Large intestine (tissue), 12 donors: ENCODE measurements at places on chromosomes 6 and 20. TPM values are rescaled to one million over a fixed set of nuclear protein-coding genes. Genes with fewer than 3 reads are reported as not detected.

GRCh38 chr20:23097636-23098580, 11.8 kb upstream of the CD93 start:
- H3K27ac ChIP-seq, result no peak overlapping the region
- H3K4me1 ChIP-seq, result no peaks in the 10 kb centered on the region
- H3K27me3 ChIP-seq, result peaks cover 6% of the 10 kb centered on the region
- H3K4me3 ChIP-seq, result no peak overlapping the region
- no peak for DNase-seq

DNA sequence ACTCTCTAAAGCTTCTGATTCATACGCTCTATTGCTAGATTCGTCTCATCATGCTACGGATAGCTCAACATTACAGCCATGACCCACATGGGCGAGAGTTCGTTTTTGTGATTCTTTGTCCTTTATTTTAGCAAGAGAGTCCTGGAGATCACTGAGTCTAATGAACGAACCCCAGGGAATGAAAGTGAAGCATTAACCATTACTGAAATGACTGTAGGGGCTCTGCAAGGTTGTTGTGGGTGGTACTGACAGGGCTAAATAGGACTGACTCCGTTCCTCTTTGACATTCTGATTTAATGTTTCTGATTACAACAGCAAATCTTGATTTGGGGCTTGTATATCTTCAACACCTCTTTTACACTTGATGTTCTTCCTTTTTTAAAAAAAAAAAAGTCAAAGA, 13.7 kb upstream of the RTF2 start:
- no peak overlapping the region for H3K27ac ChIP-seq
- no peaks in the 10 kb centered on the region for H3K4me1 ChIP-seq
- H3K27me3 ChIP-seq, result peaks cover 5% of the 10 kb centered on the region
- H3K4me3 ChIP-seq, result no peak overlapping the region
- H3K36me3 ChIP-seq, result no peaks in the 10 kb centered on the region

DNA sequence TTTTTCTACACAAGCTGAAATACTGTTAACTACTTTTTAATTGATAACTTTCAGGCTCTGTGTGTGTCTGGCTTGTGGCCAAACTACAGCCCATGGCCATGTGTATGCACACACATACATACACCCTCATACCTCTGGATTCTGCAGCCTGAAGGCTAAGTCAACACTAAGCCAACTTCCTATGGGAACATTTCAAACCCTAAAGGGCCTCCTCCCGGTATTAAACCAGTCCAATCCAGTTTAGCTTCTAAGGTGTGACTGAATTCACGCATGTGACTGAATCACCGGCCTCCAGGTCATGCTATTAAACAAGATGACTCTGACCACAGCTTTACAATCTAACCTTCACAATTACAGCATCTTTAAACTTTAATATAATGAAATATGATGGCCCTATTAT, 20.7 kb upstream of the DST start:
- DNase-seq, result peak; percentile 58
- H3K36me3 ChIP-seq, result peaks cover 6% of the 10 kb centered on the region
- no peak overlapping the region for H3K4me3 ChIP-seq
- H3K4me1 ChIP-seq, result peaks cover 21% of the 10 kb centered on the region
- peak overlapping the region; percentile 52 for H3K27ac ChIP-seq

DNA sequence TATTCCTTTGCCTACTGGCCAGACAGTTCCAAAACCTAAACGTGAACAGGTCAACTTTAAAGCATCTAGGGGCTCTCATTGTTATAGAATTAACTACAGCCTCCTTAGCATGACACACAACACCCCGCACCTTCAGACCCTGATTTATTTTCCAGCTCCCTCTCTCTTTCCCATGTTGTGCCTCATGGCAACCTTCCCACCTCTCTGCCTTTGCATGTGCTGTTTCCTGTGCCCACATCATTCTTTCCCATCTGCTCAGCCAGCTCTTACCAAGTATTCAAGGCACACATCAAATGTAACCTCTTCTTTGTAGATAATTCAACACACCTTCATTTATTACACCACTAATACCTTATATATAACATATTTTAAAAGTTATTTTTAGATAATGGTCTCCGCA, 291.0 kb downstream of the COL12A1 start:
- H3K4me3 ChIP-seq, result no peak overlapping the region
- no peak overlapping the region for H3K27ac ChIP-seq
- H3K36me3 ChIP-seq, result no peaks in the 10 kb centered on the region
- no peaks in the 10 kb centered on the region for H3K27me3 ChIP-seq
- no peak for DNase-seq
- H3K4me1 ChIP-seq, result no peaks in the 10 kb centered on the region

DNA sequence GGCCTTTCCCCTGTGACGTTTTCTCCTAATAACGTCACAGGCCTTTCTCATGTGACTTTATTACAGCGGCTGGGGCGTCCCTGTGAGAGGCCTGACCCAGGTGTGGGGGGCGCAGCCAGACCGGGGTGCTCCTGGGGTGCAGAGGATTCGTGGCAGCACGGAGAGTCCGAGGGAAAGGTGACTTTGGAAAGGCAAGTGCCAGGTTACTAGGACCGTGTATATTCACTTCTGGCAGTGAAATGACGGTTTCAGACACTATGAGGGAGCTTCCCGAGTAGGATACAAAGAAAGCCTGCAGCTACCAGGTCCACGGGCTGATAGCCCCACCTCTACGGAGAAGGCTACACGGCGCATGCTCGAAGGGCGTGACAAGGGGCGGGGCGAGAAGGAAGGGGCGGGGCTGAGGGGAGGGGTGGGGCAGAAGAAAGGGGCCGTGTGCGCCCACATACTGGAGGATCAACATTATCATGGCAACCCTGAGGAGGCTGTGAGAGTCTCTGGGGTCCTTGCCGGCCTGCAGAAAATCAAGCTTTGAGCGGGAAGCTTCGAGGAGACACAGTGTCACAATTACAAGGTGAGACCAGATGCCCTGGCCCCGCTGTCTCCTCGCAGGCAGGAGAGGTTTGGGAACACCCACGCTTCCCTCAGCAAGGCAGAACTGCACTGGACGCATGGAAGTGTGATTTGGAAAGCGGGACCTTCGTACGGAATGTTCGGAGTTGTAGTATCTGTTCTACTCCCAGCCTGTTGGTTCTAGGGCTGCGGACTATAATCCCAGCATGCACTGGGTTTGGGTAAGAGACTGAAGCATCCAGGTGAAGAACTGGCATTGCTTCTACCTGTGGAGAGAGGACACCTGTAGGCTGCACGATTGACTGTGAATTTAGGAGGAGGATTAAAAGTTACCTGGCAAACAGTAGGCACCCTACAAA, 54.4 kb upstream of the ZNF337 start:
- no peaks in the 10 kb centered on the region for H3K36me3 ChIP-seq
- peak; percentile 43 for DNase-seq
- H3K27ac ChIP-seq, result peak overlapping the region; percentile 63

DNA sequence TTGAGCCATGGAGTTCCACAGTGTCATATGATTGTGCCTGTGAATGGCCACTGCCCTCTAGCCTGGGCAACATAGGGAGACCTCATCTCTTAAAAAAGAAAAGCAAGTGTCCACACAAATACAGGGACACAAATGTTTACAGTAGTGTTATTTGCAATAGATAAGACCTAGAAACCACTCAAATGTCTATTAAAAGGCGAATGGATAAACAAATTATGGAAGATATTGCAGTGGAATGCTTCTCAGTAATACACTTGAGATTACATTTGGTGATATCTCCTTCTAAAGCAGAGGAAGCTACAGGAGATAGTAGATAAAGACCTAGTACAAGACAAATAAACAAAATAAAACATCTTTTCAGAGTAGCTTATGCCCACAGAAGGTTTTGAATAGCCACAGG, 44.6 kb upstream of the ASCC3 start:
- no peaks in the 10 kb centered on the region for H3K36me3 ChIP-seq
- no peak overlapping the region for H3K27ac ChIP-seq
- no peak for DNase-seq
- no peak overlapping the region for H3K4me3 ChIP-seq

GRCh38 chr20:35473684-35474083, 18.3 kb downstream of the CEP250 start:
- H3K4me3 ChIP-seq, result no peak overlapping the region
- peaks cover 68% of the 10 kb centered on the region for H3K36me3 ChIP-seq
- DNase-seq, result peak; percentile 26
- H3K27ac ChIP-seq, result peak overlapping the region; percentile 60
- H3K27me3 ChIP-seq, result no peaks in the 10 kb centered on the region

GRCh38 chr6:78340755-78341154, 526.6 kb upstream of the IRAK1BP1 start:
- H3K27me3 ChIP-seq, result no peaks in the 10 kb centered on the region
- no peaks in the 10 kb centered on the region for H3K36me3 ChIP-seq
- H3K4me1 ChIP-seq, result no peaks in the 10 kb centered on the region
- no peak for DNase-seq

DNA sequence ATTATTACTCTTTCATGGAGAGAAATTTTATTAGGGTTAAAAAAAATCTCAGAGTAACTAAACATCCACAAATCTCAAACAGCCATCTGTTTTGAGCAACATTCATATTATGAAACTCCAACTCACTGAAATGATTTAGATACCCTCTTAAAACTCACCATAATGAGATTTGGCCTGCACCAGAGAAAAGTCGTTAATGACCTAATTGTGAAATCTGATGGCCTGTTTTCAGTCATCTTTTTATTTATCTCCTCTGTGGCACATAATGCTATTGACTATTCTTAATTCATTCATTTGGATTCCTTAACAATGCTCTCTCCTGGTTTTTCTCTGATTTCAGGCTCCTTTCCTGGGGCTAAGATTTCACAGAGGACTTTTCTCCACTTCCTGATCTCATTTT, 192.7 kb downstream of the RNF144B start:
- no peaks in the 10 kb centered on the region for H3K36me3 ChIP-seq
- no peak overlapping the region for H3K27ac ChIP-seq
- no peaks in the 10 kb centered on the region for H3K27me3 ChIP-seq
- no peak overlapping the region for H3K4me3 ChIP-seq

GRCh38 chr6:18107061-18107460, 15.4 kb downstream of the NHLRC1 start:
- no peak for DNase-seq
- no peaks in the 10 kb centered on the region for H3K27me3 ChIP-seq
- no peaks in the 10 kb centered on the region for H3K36me3 ChIP-seq

DNA sequence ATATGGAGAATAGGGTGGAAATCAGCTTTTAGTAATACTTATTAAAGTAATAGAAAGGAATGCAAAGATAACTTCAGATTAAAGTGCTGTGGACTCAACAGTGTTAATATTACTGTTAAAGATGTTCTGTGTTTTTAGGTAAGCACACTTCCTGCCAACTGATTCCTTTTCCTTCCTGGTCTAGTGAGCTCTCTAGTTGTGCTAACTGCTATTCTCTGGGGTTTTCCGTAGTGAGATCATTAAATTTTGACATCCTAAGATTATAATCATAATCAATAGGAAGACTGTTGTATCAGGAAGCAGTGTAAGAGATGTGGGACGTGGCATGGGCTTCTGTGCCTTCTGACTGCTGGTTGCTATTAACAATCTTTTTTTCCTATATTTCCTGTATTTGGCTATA, 1.2 kb upstream of the TMEM217 start:
- no peaks in the 10 kb centered on the region for H3K27me3 ChIP-seq
- no peaks in the 10 kb centered on the region for H3K36me3 ChIP-seq

Gene C20orf204
- 1.2 TPM for polyA plus RNA-seq

Gene CFB
- 37.1 TPM for polyA plus RNA-seq

Gene RGS19
- 5.9 TPM for polyA plus RNA-seq

Gene RUNX2
- polyA plus RNA-seq, result 2.6 TPM

Gene TLDC2
- polyA plus RNA-seq, result 17.0 TPM
